ENCODE measurements at places on chromosomes 2 and 18.

- DNase-seq, result no peak
These were observed 101.0 kb downstream of the UNC80 start for GRCh38 chr2:209872675-209873074.

DNA sequence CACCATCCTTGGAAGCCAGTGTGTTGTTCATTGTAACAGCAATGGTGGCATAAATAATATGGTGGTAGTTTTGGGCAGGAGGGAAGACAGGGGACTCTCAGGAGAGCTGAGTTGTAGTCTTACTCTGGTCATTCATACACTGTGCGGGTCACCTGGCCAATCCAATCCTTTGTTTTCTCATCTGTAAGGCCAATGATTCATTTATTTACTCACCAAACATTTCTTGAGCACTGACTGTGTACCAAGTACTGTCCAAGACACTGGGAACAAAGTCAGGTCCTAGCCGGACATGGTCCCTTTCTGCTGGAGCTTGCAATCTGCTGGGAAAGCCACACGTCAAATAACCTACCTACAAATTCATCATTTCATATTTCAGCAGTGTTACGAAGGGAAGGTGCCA lies 302.7 kb downstream of the CYP26B1 start:
- no peak for DNase-seq

DNA sequence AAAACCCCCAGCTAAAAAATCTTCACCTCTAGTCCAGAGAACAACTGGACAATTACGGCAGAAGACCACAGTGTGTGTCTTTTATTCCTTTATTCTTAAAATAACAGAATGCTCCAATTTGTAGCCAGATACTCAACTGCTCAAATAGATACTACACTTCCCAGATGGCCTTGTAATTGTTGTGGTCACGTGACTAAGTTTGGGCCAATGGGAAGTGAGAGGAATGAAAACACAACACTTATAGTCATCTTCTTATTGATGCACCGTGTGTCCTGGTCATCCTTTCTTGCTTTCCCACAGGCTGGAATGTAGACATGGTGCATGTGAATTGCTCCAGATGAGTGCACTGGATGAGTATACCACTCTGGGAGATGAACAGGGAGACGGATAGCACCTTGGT lies 145.1 kb downstream of the CDC42EP3 start:
- DNase-seq, result no peak

GRCh38 chr18:77006305-77007175 lies 126.0 kb downstream of the MBP start:
- no peak for DNase-seq

GRCh38 chr2:222943820-222944219 lies 83.0 kb downstream of the ACSL3 start:
- DNase-seq, result no peak

GRCh38 chr2:9392898-9393765 lies 30.2 kb downstream of the ITGB1BP1 start:
- no peak for DNase-seq

DNA sequence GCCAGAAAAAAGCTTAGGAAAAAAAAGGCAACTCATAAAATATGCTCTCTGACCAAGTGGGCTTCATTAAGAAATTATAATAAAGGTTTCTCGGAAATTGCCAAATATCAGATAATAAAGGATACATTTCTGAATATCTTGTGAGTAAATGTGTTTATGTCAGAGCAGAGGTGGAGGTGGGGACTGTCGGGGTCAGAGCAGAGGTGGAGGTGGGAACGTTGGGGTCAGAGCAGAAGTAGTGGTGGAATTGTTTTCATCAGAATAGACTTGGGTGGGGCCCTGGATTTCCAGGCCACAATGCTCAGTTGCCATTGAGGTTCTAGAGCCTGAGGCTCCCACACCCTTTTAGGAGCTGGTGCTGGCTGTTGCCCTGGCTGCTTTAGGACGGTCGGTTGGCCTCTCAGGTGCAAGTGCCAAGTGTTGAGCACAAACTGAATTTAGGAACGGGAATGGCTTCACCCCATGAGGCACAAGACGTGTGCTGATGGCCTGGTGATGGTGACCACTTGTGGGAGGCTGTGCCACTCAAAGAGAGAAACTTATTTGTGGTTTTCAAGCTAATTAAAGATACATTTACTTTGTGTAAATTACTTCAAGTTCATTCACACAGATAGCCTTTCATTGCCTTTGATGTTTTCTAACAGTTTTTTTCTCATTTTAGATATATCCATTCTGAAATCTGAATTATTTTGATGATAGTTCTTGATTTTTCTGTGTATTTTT lies 131.5 kb downstream of the ATP9B start:
- no peak for DNase-seq

GRCh38 chr18:79642626-79643025 lies 37.0 kb upstream of the CTDP1 start:
- DNase-seq, result no peak

GRCh38 chr18:37987901-37988300 lies 422.3 kb upstream of the CELF4 start:
- DNase-seq, result no peak

GRCh38 chr2:232304236-232304635 lies 74.3 kb upstream of the ALPP start:
- no peak for DNase-seq

DNA sequence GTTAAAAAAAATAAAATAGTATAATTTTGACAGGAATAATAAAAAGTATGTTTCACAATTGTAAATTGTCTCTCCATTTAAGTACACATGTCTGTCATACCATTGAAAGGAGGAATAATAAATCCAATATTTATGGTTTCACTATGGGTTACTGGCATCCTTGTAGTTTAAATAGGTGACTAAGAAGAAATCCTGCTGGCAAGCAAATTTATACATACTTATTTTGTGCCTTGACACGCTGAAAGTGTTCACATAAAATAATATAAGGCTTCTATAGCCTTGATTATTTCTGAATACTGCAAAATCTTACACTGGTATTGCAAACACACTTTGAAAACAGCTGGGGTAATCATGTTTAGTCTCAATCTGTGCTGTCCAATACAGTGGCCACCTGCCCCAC lies 138.3 kb upstream of the ETAA1 start:
- no peak for DNase-seq

DNA sequence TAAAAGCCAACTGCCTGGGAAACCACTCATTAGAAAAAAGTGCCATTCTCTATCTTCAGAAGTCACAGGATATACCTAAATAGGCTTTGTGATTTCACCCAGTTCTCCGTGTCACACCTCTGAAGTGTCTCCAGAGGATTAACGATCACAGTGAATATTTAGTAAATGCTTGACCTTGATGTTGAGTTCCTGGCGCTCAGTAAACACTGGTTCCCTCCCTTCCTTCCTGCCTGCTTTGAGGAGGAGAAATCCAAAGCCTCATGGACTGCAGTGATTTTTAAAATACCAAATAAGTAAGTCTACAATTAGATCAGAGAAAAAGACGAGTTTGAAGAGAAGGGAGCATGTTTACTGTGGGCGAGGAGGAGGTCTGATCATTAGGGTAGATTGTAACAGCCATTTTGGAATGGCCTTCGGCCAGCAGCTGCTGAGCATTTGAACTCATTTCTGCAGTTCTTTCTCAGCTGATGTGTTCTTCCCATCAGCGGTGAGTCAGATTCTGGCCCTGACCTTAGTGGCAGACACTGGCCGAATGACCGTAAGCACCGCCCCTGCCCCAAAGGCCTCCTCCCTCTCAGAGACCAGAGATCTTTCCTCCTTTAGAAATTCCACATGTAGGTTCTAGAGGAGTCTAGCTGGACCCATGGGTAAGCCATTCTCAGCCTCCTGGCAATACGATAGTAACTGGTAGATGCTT lies 62.1 kb upstream of the SLC16A14 start:
- no peak for DNase-seq

GRCh38 chr18:46877329-46877987 lies 39.8 kb downstream of the PIAS2 start:
- DNase-seq, result no peak

- peak; percentile 18 for DNase-seq
These were observed 15.6 kb upstream of the ASAP2 start for GRCh38 chr2:9191041-9191481.

- DNase-seq, result no peak
These were observed 63.8 kb downstream of the ZNF236 start for GRCh38 chr18:76886112-76886511.

DNA sequence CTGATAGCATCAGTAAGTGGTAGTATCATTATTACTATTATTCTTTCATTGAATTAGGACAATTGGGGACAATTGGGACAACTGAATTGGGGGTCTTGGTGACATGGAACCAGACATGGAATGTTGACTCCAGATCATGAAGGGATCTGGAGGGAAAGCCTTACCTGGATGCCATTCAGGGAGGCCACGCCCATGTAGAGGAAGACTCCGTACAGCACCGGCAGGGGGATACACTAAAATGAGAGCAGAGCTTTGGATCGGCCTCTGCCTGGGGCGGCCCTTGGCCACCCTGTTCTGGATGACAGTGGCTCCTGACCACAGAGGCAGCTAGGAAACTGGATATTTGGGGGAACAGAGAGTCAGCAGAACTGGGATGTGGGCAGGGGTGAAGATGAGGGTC lies 29.2 kb downstream of the MTHFD2 start:
- DNase-seq, result no peak

DNA sequence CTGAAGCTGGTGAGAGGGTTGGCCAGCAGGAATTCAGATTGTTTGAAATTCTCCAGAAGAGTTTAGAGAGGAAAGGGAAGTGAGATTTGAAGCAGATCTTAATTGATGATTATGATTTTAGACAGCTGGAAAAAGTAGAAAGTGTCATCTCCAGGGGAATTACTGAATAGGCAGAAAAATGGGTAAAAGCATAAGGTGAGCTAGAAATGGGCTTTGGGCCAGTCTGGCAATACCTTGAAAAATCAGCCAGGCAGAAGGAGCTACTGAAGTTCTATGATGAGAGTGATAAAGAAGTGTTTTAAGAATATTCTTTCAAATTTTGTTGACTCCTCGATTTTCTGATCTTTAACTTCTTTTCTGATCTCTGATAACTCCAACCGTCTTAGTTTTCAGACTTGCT lies 172.9 kb upstream of the CCDC150 start:
- DNase-seq, result no peak

GRCh38 chr2:168939918-168940317 lies 38.8 kb downstream of the G6PC2 start:
- DNase-seq, result no peak

DNA sequence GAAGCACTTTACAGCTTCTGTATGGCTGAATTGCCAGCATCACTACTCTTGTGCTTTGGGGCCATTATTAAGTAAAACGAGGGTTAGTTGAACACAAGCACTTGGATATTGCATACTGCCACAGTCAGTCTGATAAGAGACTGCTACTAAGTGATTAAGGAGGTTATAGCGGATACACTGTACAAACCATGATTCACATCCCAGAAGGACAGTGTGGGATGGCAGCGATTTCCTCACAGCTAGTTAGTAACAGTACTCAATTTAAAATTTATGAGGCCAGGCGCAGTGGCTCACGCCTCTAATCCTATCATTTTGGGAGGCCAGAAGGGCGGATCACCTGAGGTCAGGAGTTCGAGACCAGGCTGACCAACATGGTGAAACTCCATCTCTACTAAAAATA lies 2.6 kb upstream of the BMPR2 start:
- DNase-seq, result no peak

DNA sequence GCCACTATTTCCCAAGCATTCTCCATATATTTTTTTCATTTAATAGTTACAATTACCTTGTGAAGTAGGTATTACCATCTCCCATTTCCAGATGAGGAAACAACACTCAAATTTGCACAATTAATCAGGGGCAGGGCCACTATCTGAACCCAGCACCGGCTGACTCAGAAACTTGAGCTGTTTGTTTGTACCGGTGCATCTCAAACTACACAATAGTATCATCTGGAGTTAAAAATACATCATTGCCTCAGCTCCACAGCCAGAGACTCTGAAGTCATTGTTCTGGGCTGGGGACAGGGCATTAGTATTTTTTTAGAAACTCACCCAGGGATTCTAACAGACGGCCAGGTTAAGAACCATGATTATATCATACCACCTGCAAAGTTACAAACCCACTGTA lies 55.9 kb downstream of the CDCA7 start:
- DNase-seq, result no peak

GRCh38 chr2:182391443-182391842 lies 35.4 kb downstream of the PDE1A start:
- DNase-seq, result no peak

DNA sequence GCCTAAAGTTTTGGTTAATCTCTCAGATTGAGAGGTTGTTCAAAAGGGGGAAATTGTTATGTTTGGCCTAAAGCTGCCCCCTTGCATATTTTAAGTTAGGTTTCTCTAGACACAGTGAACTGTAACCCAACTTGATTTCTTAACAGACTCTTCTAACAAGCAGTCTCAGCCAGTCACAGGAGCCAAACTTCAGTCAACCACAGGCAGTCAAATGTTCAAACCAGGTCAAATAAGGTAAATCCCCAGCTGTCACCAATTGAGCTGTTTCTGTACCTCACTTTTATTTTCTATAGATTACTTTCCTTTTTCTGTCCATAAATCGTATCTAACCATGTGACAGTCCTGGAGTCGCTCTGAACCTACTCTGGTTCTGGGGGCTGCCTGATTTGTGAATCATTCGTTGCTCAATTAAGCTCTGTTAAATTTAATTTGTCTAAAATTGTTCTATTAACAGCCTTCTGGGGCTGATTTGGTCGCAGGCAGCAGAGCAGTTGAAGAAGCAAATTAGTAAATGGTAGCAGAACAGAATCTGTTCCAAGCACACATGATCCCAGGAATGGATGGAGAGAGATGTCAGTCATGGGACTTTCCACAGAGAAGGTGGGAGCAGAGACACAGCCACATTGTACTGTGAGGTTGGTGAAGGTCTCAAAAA lies 16.4 kb upstream of the NFU1 start:
- no peak for DNase-seq

GRCh38 chr2:26672818-26673393 lies 19.6 kb upstream of the KCNK3 start:
- DNase-seq, result no peak

GRCh38 chr2:167924556-167924955 lies 322.8 kb downstream of the STK39 start:
- no peak for DNase-seq

DNA sequence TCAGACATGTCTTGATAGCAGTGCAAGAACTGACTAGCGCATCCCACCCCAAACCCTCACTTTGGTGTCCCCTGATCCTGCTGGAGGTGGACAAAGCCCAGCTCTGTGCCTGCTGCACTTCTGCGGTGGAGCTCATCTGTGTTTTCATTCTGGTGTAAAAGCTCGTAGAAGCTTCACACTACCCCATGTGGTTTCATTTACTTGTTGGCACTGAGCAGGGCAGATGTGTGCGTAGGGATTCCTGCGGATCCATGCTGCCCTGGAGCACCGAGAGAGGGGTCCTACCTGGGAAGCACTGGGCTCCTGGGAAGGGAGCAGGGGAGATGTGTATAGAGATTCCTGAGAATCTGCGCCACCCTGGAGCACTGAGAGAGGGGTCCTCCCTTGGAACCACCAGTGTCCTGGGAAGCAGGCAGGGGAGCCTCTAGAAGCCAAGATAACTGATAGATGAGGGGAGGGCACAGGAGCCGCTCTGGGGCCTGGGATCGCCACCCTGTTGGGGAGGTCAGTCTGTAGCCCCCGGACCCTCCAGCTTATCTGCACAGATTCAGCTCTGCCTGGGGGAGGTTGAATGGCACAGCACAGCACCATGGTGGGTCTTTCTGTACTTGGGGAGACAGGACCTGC lies 106.9 kb upstream of the OTOS start:
- DNase-seq, result no peak

- DNase-seq, result no peak
These were observed 595.5 kb upstream of the ID2 start for GRCh38 chr2:8086357-8086756.
